ENCODE measurements at places on chromosomes 2 and 18.

DNA sequence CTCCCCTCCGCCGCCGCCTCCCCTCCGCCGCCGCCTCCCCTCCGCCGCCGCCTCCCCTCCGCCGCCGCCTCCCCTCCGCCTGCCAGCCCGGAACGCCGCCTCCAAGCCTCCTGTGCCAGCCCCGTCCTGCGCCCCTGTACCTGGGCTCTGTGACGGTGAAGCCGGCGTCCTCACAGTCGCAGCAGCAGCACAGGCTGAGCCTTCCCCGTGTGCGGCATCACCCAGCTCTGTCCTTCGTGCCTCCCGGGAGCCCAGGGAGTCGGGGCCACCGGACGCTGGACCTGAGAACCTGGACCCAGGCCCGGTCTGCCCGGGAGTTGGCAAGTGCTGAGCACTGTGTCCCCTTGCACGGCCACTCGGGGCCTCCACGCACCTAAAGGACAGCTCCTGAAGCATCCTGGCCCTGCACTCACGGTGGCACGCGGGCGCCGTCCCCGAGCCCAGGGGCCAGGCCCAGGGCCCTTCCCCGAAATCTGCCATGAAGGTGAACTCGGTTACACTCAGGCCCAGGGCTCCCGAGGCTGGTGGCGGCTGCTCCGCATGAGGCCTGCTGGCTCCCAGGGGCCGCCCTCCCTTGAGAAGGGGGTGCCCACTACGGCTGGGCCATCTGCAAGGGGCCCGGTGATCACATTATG, 32.9 kb downstream of the RTP5 start:
- no peak for DNase-seq

GRCh38 chr18:3454365-3455089, 4.6 kb downstream of the TGIF1 start:
- peak; percentile 85 for DNase-seq

- no peak for DNase-seq
These were observed 349.2 kb upstream of the ID2 start for GRCh38 chr2:8332646-8333045.

DNA sequence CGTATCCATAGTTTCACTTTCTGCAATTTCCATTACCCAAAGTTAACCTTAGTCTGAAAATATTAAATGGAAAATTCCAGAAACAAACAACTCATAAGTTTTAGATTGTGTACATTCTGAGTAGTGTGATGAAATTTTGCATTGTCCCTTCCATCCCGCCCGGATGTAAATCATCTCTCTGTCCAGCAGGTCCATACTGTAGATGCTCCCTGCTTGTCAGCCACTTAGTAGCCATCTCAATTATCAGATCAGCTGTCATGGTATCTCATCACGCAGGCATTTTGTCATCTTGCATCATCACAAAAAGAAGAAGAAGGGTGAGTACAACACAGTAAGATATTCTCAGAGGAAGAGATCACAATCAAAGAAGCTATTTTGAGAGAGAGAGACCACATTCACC, 185.0 kb upstream of the STK17B start:
- DNase-seq, result peak; percentile 71

GRCh38 chr2:9021563-9022211, 18.2 kb upstream of the MBOAT2 start:
- no peak for DNase-seq

- DNase-seq, result peak; percentile 94
These were observed 516.8 kb upstream of the FANCL start for GRCh38 chr2:58757971-58758370.

- DNase-seq, result no peak
These were observed 248.5 kb upstream of the SESTD1 start for GRCh38 chr2:179513181-179513580.

DNA sequence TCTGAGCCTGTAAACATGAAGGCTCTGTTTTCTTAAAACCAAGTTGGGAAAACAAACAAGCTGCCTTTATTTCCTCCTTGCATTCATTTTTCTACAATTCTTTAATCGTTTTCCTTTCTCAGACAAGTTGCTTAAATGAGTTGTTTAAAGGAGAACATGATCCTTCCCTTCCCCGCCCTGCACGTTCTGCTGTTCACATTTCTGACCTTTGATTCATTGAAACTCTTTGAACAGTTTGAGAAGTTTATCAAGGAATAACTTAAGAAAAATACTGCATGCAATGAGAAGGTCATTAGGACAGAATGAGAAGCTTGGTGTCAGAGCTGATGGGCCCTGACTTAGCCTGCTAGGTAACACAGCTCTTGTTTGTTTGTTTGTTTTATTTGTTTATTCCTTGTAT, 181.6 kb downstream of the PARD3B start:
- DNase-seq, result no peak

- DNase-seq, result peak; percentile 81
These were observed 175.1 kb downstream of the GALNT1 start for GRCh38 chr18:35756506-35757117.

- no peak for DNase-seq
These were observed 115.1 kb upstream of the GULP1 start for GRCh38 chr2:188176620-188177019.

DNA sequence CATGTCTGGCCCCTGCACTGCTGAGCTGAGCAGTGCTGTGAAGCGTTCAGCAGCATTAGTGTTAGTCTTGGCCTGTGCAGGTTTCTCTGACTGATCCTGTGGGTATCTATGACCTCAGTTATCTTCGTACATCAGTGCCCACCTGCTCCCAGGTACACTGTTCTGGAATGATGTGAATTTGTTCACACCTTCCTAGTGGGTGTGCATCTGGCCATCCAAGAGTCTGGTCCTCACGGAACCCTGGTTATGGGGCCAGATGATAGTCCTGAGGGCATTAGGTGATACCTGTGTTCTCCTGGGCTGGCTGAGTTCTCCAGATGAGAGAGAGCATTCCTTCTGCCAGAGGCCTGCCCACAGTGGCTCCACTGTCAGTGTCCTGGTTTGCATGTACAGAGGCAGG, 57.2 kb downstream of the INPP4A start:
- no peak for DNase-seq

DNA sequence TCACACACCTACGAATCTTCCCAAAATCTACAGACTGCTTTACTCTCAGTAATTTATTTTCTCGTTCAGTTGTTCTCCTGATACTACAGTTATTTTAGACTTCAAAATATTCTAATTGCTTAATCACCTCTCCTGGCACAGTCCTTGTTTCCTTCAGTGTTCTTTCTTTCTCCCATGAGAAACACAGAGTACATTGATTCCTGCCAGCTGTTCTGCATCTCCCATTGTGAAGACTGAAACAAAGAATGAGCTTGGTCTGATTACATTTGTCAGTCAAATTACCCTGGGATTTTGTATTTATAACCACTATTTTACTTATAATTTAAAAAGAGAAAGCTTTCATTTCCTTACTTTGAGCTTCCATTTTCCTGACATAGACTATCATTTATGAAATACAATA, 63.9 kb upstream of the TANK start:
- DNase-seq, result no peak

- no peak for DNase-seq
These were observed 195.8 kb downstream of the NDUFA10 start for GRCh38 chr2:239829326-239829725.

DNA sequence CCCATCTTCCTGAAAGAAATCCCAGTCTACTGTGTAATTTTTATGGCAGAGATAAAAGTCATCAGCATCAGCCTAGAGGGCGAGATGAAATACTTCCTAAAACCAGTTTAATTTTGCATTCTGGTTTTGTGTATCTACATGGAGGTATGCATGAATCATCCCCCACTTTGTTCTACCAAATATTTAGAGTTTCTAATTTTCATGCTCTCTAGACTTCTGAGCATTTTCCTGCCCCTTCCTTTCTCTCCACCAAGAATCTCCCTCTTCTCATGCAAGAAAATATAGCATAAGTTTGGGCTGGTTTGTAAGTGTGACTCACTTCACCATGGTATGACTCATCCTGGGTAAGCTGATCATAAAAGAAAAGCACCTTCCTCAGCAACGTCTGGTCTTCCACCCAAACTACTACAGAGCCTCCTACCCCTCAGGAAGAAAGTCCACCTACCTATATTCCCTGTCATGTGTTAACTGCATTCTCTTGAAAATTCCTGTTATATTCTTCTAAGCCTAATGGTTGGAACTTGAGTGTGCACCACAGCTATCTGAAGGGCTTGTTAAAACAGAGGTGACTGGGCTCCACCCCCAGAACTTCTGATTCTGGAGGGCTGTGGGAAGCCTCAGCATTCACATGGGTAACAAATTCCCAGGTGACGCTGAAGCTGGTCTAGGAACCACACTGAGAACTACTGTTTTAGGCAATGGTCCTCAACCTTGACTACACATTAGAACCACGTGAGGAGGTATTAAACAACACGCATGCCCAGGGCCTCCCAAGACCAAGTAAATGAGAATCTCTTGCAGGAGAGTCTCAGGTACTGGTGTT, 37.4 kb upstream of the RAPGEF4 start:
- peak; percentile 72 for DNase-seq

DNA sequence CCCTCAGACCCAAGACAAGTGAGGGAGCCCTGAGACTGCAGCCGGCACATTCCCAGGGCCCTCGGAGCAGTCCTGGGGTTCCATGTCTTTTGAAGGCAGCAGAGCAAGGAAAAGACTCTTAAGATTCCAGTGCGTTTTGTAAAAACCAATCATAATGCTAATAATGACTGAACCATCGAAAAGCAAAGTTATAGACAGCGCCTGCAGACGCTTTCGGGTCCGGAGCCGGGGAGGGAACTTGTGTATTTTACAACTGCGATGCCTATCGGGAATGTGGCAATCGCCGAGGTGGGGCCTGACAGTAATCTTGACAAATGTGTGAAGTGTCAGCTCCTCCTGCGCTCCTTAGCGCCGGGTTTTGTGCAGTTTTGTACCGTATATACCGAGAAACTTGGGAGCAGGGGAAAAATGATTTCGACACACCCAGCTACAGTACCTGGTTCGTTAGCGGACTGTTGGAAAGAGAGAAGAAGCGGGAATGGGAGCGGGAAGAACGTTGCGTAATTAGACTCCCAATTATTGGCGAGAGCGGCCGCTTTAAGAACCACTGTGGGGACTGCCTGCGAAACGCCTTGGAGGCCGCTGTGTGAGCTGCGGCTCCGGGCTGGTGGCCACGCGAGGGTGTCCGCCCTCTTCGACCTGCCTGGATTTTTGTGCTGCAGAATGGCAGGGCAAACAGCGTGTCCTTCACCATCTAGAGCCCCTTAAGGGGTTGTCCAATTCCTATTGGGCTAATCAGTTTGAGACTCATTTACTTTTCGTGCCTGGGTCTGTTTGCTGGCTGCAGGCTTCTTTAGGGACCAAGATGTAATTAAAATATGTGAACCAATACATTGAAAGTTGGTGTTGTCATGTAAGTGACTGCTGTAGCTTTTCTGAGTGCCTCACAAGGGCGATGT, 2.4 kb downstream of the EPAS1 start:
- DNase-seq, result peak; percentile 78

- DNase-seq, result no peak
These were observed 89.0 kb downstream of the TMEM247 start for GRCh38 chr2:46568212-46569009.

Measured in hematopoietic multipotent progenitor cell treated with erythropoietin and hydrocortisone succinate and interleukin-3 and kit ligand, for 4 days (in vitro differentiated cells).